ENCODE measurements at places on chromosomes 6 and 20. TPM values are rescaled to one million over a fixed set of nuclear protein-coding genes. Genes with fewer than 3 reads are reported as not detected.

DNA sequence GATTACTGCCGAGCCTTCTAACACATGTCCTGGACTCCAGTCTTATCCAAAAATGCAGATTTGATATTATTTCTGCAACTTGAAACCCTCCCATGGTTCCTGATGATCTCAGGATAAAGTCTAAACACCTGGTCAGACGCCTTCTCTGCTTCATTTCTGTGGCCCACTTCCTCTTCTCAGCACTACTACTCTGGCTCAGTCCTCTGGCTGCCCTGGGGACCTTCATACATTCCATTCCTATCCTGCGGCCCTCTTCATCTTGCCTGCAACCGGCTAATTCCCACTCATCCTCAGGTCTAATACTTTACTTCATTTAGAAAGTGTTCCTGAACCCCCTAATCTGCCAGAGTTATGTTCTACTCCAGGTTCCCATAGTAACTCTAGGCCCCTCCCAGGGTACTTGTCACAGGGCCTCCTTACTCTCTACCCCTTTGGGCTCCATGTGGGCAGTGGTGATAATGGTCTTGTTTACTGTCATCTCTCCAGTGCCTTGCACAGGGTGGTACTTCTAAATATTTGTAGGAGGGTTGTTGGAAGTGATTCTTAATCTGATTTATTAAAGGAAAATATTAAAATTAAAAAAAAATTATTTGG, 18.9 kb downstream of the MAN1A1 start:
- no peak for DNase-seq

DNA sequence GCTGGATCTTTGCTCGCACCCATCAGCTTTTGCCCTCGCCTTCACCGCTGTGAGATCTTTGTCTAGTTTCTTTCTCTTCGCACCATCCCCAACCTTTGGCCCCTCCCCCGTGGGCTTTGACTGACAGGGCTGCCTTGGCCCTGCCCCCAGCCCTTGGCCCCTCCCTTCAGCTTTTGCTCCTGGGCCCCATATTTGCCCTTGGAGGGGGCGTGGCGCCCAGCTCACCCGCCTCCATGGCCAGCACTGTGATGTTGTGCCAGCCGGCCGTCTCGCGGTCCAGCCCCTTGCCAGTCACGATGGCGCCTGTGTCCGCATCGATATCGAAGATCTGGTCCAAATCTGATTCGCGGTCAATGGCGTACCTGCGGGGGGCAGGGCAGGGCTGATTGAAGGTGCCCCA, 81.1 kb downstream of the CD40 start:
- no peak for DNase-seq

DNA sequence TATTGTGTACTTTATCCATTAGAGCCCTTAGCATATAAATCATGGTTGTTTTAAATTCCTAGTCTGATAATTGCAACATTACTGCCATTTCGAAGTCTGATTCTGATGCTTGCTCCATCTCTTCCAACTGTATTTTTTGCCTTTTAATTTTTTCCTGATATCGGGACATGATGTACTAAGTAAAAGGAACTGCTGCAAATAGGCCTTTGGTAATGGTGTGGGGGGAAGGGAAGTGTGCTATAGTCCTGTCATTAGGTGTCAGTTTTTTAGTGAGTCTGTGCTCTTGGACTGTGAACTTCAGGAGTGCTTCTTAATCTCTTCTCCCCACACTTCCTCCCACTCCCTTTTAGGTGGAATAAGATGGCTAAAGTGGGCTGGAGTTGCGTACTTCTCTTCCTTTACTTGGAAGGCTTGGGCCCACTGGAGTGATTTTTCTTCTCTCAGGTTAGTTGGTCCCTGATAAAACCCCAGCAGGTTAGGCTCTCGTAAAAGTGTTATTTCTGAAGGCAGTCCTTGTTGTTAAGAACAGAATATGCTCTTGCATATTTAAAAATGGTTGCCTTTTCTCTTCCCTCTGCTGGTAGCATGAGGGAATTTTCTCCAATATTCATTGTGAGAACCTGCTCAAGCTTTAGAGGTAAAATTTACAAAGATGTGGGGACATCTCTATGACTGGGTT, 18.1 kb downstream of the STXBP5 start:
- no peak for DNase-seq

DNA sequence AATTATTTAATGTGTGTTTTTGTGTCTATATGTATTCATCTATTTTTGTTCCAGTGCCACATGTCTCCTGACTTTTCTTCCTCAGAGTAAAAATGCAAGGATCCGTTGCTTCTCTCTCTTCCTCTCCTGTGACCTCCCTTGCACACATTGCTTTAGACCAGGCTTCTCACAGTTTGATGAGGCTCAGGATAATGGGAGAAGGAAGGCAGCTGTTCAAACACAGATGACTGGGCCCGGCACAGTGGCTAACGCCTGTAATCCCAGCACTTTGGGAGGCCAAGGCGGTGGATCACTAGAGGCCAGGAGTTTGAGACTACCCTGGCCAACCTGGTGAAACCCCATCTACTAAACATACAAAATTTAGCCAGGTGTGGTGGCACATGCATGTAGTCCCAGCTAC, 241.9 kb downstream of the SAMD5 start:
- no peak for DNase-seq

DNA sequence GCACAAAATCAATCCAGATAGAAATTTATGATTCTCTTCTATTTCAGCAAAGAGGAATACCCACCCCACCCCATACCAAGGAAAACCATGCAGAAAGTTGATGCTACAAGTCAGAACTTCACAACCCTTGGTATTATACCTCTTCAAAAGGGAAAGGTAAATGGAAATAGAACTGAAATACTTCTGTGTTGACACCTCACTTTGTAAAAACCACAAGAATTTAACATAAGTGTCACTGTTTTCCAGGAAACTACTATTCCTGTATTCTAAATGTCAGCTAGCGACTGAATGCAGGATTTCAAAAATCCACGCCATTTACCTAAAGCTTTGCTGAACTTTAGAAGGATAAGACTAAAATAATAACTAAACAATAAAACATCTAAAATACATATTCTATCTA, 3.6 kb downstream of the CPNE1 start:
- no peak for DNase-seq

Gene MYH7B
- total RNA-seq, result 21.7 TPM

Gene TSBP1
- total RNA-seq, result not detected

DNA sequence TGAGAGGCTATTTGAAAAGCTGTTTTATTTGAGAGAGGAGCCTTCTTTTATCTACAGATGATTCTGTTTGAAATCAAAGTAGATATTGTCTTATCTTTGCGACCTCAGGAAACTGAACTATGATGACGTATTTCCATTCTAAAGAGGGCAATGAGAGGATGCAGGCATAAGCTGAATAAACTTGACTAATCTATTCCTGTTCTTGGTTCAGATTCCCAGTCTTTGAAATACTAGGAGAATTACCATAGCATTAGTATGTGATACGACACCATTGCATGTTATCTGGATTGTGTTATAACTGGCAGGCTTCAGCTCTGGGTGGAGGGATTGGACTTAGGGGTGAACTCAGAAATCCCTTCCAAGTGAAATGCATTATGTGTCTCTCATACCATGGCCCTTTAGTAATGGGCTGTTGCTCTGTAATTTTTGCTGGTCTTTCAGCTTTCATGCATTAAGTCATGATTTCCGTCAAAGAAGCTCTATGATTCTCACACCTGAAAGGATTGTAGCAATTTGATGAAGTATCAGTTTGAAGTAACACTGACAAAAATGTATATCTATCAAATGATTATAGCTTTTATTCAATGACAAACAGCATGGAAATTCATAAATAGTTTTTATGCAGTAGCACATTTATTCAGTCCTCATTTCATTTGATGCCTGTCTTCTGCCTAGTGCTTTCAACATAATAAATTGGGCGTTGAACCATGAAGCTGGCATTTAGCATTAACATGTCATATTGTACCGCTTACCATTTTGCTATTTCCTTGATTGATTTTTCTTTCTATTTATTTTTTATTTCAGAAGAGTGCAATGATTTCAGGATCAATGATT, 138.4 kb upstream of the SPACA1 start:
- DNase-seq, result no peak

Gene MMP24
- total RNA-seq, result 0.27 TPM

DNA sequence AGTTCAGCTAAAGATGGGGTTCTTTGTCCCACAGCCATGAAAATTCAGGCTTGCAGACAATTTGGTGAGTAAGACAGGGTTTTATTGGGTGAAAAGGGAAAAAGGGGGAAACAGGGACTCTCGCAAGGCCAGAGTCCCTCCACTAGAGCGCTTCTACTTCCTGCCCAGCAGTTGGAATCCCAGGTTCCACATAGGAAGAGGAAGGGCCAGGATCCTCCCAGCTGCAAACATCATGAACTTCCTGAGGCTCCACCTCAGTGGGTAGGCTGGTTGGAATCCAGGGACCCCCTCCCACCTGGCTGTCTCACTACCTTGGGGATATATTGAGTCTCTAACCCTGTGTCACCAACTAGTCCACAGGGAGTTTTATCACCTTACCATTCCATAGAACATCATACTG, 39.5 kb upstream of the PRSS16 start:
- no peak for DNase-seq

DNA sequence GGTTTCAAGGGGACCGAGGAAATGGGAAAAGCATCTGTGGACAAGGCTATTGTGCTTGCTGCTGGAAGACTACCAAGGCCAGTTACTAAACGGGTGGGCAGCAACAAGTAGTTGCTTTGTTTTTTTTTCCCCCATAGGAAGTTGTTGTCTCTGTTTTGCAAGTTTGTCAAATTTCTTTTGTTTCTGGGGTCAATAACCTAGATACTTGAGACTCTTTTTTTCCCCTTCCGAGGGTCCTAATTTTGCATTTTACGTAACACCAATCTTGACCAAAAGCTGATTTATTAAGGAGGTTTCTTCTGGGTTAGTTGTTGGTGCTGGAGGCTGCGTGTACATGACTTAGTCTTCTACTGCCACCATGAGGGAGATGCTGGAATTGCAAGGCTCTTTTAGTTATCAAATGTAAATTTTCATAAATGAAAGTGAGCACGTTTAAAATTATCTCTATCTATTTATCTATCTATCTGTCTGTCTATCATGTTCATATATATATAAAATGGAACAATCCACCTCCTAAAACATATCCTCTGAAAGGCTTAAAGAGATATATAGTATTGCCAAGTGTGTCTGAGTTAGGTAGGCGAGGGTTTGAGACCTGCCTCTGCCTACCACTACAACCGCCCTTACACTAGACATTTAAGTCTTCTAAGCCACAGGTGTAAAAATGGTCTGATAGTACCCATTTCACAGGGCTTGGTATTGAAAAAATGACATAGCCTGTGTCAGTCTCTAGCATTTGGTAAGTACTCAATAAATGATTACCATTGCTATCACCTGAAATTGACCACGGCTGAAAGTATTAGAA, 60.2 kb downstream of the GCLC start:
- DNase-seq, result peak; percentile 76

Gene TRERF1
- total RNA-seq, result 5.1 TPM

DNA sequence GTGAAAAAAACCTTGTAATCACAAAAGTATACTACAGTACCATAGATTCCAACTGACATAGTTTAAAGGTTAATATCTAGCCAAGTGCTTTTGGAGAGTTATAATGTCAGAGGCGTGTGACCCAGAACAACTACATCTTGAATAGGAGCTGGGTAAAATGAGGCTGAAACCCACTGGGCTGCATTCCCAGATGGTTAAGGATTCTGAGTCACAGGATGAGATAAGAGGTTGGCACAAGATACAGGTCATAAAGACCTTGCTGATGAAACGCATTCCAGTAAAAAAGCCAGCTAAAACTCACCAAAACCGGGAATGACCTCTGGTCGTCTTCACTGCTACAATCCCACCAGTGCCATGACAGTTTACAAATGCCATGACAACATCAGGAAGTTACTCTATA, 22.4 kb upstream of the KIAA0408 start:
- no peak for DNase-seq

DNA sequence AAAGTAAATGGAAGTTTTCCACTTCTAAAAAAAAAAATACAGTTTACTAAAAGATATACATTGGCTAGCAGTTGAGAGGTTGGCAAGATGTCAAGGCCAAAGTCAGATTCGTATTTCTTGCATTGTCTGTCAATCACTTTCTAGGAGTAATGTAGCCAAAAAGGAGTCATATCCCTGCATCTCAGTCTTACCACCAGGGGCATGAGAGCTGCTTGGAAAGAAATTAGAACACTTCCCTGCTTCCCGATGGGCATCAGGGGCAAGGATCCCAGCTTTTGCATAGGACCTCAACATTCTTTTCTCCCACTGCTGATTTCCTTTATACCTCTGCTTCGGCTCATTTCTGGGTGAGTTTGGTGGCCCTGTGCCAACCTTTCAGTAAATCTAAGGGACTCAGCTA, 581.0 kb upstream of the MAP3K7 start:
- DNase-seq, result no peak

GRCh38 chr6:40695750-40696415, 108.7 kb upstream of the LRFN2 start:
- no peak for DNase-seq

- DNase-seq, result peak; percentile 9
Observed at GRCh38 chr6:75842732-75843131, 93.7 kb downstream of the MYO6 start.

DNA sequence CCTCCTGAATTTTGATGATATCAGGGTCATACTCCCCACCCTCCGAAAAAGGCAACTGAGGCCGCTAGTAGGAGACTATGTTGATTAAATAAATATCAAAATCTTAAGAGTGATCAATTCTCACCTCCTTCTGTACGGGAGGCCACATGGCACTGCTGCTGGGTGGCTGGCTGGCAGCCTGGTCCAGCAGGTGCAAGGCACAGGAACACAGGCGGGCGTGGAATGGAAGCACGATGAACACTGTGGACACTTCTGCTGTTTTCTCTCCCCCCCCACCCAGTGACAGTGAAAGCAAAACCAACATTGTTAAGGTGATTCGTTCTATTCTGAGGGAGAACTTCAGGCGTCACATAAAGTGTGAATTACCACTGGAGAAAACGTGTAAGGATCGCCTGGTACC, 9.7 kb upstream of the CLDN20 start:
- no peak for DNase-seq

DNA sequence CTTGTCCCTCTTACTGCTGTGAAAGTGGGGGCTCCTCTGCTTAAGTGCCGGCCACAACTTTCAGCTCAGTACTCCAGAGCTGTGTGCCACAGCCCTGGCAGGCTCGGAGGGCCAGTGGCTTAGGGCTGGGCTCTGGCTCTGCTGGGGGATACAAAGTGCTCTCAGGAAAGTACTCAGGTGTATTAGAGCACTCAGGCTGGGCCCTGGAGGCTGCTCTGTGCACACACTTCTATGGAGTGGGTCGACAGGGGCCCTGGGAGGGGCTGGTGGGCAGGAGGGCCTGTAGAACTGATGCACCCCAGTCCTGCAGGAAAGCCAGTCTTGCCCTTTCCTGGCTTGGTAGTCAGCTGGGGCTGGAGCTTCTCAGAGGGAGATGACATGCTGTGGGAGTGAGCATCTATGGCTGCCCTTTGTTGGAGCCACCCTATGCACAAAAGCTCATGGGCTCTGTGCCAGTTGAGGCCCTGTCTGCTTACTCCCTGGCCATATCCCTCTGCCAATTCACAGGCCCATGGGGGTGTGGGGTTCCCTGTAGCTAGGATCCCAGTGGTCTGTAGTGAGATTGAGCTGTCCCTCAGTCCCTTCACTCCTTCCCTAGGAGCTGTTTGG, 22.0 kb downstream of the CENPW start:
- DNase-seq, result no peak

Gene ULBP2
- 0.27 TPM for total RNA-seq
